ENCODE measurements at places on chromosomes 3 and 15.

- no peak for DNase-seq
Measured at GRCh38 chr3:120503727-120504616, 53.2 kb upstream of the FSTL1 start.

DNA sequence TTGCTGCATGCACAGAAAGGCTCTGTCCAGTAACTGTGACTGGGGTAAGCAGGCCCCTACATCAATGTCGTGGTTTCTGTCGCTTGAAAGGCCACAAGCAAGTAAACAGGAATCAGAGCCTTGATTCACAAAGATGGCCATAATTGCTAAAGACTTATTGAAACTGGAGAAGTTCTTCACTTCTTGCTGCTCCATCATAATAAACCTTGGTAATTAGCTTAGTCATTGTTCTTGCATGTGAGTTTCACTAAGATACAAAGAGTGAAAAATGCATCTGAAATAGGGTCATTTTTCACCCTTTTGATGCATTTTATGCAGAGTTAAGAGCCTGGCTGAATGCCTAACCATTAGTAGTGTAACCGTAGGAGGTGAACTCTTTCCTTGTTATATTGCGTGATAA is 3.2 kb downstream of the SEMA6D start:
- DNase-seq, result no peak

DNA sequence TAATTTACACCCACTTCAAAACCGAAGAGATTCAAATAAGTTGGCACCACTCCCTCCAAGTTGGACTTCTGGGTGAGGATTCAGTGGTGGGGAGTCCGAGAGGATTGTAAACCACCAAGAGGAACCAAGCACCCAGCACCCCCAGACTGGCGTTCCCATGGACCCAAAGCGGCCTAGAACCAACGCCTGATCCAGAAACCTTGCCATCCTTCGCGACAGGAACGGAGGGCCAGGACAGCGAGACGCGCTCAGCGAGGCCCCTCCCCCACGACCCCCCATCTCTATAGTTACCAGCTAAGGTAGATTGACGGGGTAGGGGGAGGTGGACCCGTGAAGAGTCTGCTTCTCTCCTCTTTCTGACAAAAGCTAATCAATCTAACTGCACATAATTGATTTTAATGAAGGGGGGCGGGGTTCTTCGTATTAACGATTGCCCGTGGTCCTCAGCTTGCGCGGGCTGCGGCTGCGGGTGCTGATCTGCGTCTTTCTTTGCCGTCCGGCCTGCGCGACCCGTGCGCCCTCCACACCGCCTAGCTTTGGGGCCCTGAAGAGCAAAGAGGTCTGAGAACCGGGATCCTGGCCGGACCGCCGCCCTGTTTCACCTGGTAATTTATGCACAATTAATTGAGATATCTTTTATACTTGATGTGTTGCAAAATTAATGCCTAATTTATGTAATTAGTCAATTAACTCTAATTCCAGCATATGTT is 10.9 kb upstream of the FOXB1 start:
- no peak for DNase-seq

GRCh38 chr3:50241163-50241562 is 5.2 kb downstream of the GNAI2 start:
- DNase-seq, result no peak

DNA sequence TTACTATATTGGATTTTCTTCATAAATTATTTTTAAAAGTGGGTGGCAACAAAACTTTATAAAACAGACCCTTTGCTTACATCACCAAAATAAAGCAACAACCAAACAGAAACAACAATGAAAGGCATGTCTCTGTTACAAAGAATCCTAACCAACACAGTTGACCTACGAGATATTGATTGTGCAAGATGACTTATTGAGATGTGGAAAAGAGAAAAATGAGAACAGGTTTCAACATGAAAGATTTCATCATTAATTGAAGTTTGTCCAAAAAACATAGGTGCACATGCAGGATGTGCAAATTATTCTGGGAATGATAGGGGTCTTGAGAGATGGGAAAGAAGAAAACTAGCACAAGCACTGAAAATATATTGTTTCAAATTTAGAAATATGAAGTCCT is 9.0 kb downstream of the GMNC start:
- DNase-seq, result no peak

DNA sequence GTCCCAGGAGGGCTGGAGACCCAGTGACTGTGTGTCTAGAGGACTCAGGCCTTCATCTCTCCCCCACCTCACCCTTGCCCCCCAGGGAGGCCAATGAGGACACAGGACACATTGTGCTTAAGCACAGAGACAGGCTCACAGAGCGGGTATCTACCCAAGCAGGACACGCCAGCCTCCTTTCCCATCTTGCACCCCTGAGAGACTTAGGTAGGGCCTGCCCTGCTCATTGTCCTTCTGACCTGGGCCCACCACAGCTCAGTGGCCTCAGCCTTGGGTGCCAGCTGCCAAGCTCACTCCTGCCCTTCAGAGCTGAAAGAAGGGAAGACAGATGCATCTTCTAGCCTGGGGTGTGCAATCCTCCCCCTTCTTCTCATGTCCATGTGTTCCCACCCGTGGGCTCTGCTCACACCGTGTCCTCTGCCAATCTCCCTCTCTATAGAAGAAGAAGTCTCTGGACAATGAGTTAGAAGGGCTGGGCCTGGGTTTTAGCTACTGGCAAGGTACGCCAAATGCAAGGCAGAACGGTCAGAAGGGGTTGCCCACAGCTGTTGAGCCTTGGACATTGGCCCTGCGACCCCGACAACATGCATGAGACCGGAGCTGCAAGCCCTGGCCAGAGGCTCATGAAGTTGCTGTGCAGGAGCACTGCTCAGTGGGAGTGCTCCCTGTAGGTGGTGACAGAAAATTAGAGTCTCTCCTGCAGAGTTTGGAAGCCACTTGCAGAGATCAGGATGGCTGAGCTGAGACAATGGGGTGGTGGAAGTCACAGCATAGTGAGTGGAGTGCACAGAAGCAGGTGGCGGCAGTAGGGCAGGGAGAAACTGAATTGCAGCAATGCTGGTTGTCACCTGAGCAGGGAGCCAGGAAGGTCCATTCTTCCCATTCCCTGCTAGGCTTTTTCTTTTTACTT is 32.8 kb downstream of the ACSBG1 start:
- no peak for DNase-seq

DNA sequence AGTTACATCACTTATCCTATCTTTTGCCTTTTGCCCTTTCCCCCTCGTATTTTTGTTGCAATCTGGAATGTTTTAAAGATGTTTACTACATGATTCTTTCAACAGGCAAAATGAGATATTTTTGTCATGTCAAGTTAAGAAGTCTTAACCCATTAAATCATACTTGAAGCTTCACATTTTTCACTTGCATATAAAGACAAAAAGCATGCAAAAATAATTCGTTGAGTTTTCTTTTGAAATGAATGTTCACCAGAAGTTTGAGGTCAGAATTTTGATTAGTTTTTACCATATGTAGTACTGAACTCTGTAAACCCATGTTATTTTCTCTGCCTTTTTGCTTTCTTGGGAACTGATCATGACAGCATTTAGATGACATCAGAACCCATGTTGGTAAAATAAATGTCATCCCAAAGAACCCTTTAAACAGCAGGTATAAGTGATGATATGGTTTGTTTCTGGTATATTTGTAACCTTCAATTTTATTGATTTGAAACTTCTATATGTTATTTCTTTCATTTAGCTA is 188.5 kb downstream of the GHSR start:
- DNase-seq, result no peak

- peak; percentile 25 for DNase-seq
Measured at GRCh38 chr3:69212411-69213160, 90.2 kb upstream of the LMOD3 start.

- no peak for DNase-seq
Measured at GRCh38 chr15:66964111-66964738, 101.2 kb upstream of the SMAD3 start.

GRCh38 chr15:62992302-62992701 is 50.2 kb upstream of the TPM1 start:
- no peak for DNase-seq

GRCh38 chr3:100339786-100340185 is 5.2 kb downstream of the NIT2 start:
- DNase-seq, result no peak

DNA sequence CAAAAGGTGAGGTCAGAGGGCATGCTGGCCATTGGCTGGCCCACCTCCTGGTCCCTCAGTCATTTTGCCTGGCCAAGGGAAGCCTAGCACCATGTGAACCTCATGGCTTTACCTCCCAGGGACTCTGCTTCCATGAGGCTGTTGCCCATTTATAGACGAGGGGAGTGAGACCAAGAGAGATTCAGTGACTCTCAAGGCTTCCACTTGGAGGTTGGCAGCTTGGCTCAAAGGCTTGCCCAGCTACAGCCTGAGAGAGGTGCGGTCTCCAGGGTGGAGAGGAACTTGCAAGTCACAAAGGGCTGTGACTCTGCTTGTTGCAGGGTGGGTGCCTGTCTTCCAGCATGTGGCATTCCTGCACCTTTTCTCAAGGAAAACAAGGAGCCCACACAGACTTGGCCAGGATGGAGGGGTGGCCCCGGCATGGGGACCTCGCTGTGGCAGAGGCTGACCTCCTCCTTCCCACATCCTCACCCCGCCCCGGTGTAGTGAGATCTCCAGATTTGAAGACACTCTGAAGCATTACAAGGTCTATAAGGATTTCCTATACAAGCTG is 24.5 kb downstream of the CFAP100 start:
- no peak for DNase-seq

GRCh38 chr3:133880886-133881455 is 14.7 kb downstream of the RAB6B start:
- DNase-seq, result no peak

- peak; percentile 2 for DNase-seq
Measured at GRCh38 chr3:112904786-112905185, 58.1 kb upstream of the CD200R1L start.

GRCh38 chr3:24457719-24458118 is 36.9 kb downstream of the THRB start:
- DNase-seq, result no peak

- no peak for DNase-seq
Measured at GRCh38 chr3:128849911-128850455, 29.4 kb upstream of the ACAD9 start.

DNA sequence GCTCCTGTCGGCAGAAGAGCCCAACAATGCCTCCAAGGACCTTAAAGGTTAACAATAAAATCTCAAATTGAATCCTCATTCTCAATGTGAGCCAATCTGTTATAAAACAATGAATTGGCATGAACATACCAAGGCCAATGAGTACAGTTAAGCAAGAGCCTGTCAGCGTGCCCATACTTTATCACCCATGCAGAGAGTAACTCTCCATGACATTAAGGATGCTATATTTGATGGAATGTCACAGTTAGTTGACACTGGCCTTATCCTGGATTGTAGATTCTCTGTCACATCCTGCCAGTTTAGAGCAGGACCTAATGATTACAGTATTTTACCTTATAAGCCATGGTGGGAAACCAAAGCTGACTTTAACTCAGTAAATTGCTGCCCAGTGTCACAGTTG is 335.4 kb upstream of the MDFIC2 start:
- DNase-seq, result no peak

GRCh38 chr15:61011576-61012336 is 217.3 kb downstream of the RORA start:
- no peak for DNase-seq

DNA sequence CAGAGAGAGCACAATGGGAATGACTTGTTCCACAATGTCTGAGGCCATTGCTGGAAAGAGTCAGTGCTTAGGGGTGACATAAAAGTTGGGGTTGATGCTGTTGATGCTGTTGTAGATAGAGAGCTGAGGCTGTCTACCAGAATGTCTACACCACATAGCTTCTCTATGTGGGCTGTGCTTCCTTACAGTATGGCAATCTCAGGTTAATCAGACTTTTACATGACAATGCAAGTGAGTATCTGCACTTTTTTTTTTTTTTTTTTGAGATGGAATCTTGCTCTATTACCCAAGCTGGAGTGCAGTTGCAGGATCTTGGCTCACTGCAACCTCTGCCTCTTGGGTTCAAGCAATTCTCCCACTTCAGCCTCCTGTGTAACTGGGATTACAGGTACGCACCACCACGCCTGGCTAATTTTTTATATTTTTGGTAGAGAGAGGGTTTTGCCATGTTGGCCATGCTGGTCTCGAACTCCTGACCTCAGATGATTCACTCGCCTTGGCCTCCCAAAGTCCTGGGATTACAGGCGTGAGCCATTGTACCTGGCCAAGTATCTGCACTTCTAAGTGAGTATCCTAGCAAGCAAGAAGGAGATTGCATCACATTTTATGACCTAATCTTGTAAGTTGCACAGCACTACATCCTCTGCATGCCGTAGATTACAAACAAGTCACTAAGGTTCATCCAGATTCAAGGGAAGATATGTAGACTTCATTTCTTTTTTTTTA is 28.7 kb downstream of the DLEC1 start:
- no peak for DNase-seq

- no peak for DNase-seq
Measured at GRCh38 chr3:183912895-183913579, 28.4 kb upstream of the PARL start.

- DNase-seq, result no peak
Measured at GRCh38 chr3:106573605-106574004, 704.8 kb upstream of the CBLB start.

DNA sequence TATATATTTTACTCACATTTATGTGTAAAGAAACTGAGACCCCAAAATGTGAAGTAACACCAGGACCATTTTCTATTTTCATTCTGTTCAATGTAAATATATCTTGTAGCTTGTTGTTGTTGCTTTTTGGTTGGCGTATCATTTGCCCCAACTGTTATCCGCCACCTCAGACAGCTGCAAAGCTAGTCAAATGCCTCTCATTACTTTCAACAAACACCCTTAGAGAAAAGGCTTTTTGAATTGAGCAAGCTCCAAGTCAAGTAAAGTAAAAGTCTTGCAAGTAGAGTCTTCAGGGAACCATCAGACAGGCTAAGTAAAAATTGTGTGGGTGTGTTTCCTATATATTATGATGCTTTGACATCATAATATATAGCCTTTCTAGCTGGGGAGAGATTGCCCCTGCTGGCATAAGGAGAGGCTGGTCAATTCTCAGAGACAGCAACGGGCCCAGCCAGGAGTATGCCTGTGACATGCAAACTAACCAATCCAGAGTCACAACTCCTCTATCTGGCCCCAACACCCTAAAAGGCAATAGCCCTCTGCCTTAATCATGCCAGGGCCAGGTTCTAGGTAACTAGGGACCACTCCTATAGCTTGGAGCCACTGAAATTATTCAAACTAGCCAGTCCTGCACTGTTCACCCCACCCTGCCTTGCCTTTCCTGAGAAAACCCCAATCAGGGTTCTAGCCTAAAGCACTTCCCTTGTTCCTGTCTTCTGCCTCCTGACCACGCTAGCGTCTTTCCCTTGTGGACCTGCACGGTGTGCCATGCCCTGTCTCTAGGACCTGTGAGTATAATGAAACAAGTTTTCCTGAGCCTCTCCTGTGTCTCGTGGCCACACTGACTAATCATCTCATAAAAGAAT is 75.6 kb downstream of the RAD18 start:
- no peak for DNase-seq

GRCh38 chr15:39852250-39852649 is 67.8 kb downstream of the GPR176 start:
- no peak for DNase-seq

DNA sequence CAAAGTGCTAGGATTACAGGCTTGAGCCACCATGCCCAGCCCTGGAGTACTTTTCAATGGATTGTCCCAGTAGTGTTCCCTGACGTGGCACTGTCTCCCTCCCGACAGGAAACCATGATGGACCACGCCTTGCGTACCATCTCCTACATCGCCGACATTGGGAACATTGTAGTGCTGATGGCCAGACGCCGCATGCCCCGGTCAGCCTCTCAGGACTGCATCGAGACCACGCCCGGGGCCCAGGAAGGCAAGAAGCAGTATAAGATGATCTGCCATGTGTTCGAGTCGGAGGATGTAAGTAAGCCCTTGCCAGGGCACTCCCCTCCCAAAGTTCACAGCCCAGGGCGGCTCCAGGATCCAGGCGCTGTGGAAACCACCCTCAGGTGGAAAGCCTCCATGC is 168.1 kb downstream of the NSMCE3 start:
- no peak for DNase-seq

GRCh38 chr3:41881233-41881821 is 80.6 kb downstream of the ULK4 start:
- DNase-seq, result peak; percentile 38
